Activated effector memory CD4-positive, alpha-beta T cell treated with Interleukin-2 at 50 U/mL for 16 hours (primary cell): ENCODE measurements at places on chromosomes 5 and 9.

GRCh38 chr9:81264516-81264915 is 424.8 kb downstream of the TLE1 start:
- no peak for DNase-seq

- no peak for DNase-seq
These were observed 18.4 kb upstream of the TCF7 start for GRCh38 chr5:134095887-134096589.

GRCh38 chr9:137740312-137740711 is 121.5 kb downstream of the EHMT1 start:
- DNase-seq, result no peak

DNA sequence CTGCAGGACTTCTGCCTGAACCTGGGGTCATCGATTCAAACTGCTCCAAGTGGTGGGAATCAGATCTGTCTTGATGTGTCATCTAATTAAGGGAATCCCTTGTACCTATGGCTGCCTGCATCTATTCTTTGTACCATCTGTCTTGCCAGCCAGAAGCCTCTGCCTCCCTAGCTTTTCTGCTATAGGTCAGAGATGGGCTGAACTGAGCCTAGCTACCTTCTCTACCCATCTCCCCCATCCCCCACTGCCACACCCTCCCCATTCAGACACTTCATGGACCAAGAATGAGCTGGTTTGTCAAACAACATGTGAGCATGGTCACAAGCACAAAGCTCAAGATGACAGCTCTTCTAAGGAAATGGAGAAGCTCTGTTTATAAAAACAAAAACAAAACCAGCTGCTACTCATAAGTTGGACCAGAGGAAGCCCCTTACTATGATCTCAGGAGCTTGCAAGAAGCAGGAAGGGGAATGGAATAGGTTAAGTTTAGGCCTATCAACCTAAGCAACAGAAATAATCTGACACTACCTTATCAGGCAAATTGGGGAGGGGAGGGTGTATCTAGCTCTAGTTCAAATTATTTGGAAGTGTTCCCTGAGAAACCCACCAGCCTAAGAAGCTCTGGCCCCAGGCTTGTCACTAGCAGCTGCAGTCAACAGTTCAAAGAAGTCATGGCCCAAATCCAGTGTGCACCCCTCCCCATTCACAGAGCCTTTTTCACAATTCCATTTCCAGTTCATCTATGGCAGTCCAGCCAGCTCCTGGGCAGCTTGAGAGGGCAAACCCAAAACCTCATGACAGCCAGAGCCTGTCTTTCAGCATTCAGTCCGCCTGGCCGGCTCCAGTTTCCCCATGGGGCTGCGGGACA is 29.9 kb downstream of the SKP1 start:
- DNase-seq, result no peak
